ENCODE measurements at places on chromosomes 4 and X.

GRCh38 chr4:138099385-138099784, 142.8 kb downstream of the SLC7A11 start:
- no peak for DNase-seq

GRCh38 chrX:112830540-112830939, 10.1 kb downstream of the AMOT start:
- no peak for DNase-seq

GRCh38 chr4:110898290-110898689, 275.4 kb upstream of the PITX2 start:
- DNase-seq = no peak

DNA sequence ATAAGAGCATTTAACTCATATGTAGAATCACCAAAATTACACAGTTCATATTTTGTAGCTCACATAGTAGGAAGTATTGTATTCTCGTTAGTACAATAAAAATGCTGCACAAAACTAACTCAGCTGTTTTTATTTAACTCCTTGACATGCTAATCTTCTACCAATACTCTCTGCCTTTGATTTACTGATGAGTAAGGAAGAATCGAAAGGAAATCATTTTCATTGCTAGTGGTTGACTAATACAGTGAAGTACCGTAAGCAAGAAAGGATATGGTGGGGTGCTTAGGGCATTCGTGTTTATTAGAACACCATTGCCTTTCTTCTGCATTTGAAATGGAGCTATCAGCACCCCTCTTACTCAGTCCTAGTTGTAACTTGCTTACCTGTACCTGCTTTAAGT, 1239.1 kb upstream of the TENM3 start:
- no peak for DNase-seq

DNA sequence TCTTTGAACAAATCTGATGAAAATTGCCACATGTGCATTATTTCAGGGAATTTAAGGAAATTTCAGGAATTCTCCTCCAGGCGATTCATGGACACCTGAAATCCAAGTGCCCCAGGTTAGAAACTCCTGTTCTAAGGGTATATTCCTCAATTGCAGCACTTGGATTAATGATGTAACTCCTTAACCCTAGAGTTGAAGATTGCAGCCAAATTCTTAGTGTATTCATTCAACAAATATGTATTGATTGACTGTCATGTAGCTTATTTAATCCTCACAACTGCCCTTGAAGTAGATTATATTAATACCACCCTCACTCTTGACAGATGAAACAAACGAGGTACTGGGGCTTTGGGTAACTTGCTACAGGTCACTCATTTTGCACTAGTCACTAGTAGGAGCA, 11.3 kb downstream of the CETN2 start:
- no peak for DNase-seq

DNA sequence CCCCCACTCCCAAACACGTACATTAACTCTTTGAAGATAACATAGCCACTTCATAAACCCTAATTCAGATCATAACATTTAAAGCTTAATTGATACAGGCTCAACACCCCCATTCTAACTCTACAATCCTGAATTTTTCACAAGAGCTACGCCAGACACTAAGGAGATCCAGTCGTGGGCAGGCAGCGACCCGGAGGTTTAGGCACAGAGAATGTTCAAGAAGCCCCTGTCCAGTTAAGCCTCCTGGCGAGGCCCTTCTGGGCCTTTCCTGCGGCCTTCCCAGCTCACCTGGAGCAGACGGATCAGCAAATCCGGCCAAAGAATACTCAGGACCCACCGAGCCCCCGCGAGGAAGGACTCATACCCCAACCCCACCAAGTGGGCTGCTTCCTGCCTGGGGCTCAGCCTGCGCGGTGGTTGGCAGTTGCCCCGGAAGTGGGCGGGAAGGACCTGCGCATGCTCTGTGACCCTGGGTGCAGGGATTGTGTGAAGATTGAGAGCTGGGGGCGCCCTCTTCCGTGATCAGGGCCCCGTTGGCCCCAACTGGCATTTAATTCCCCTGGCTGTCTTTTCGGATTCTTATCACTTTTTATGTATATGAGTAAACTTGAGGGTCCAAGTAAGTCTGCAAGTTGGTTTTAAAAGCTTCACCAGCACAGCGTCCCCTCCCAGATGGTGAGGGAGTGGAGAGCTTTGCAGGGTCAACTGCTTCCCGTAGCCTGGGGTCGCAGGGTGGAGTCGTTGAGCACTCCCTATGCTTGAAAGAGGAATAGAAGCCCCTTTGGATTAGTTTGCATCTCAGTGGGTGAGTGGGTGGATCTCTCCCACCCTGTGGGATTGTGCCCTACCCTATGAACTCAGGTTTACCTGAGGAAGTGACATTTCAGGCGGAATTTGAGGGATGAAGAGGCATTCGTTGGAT, at the start of gene TRIM61:
Gene TRIM61, minus strand, starts transcription at position 415 of the 922 bp plus-strand sequence. CDS start 7,655 bp downstream, outside the sequence.
- DNase-seq = no peak

- DNase-seq = no peak
These were observed 20.4 kb downstream of the LEF1 start for GRCh38 chr4:108148316-108148715.

DNA sequence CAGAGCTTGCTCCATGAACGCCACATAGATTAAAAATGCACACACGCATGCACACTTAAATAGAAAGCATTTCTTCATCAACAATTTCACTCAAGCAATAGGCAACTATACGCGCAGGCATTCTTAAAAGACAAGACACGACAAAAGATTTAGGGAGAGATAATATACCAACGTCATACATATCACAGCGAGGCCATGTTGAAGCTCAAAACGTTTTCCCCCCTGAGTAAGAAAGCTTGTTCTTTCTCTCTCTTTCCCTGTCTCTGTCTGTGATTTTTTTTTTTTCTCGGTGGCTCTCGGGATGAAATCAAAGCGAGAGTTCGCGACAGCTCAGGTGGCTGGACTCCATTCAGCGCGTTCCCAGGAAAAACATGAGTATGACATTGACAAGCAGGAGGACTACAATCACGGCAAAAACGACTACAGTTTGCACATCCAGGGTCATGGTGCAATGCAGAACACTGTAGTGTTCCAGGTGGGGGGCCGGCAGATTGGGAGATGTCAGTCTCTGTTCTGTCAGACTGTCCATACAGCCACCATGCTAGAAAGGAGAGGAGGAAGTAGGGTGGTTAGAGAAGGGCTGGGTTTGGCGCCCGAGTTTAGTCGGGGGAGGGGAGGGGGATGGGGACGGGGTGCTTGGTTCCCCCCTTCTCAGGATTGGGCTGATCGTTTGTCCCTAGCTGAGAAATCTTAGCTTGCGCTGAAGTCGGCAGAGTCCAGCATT, 30.7 kb downstream of the ARHGEF9 start:
- peak; percentile 9 for DNase-seq

- DNase-seq = no peak
These were observed 5.5 kb upstream of the S100P start for GRCh38 chr4:6687947-6688878.

- no peak for DNase-seq
These were observed 111.8 kb upstream of the DKK2 start for GRCh38 chr4:107147873-107148272.

DNA sequence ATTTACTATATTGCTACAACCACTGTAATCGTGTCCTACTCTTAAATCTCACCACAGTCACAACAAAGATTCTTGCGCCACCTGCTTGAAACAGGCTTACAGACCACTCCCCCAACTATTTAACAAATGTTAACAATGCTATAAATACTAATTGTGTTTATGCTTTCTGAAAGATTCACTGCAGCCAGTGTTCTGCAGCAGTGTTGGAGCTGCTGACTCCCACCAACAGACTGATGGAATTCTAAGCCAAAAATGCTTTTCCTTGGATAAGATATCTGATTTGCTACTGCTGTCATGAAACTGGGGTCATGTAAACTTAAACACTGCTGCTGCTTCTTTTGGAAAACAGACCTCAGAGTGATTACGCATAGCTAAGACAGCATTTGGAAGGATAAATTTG, 244.2 kb upstream of the MAB21L2 start:
- no peak for DNase-seq

- no peak for DNase-seq
These were observed 45.5 kb upstream of the CYP2U1 start for GRCh38 chr4:107885865-107886264.

- peak; percentile 59 for DNase-seq
These were observed 111.1 kb upstream of the ACSL4 start for GRCh38 chrX:109843963-109844751.
